ENCODE measurements at places on chromosomes 4 and X. TPM values are rescaled to one million over a fixed set of nuclear protein-coding genes. Genes with fewer than 3 reads are reported as not detected.

Gene ADGRG4
- not detected for total RNA-seq

Gene PPP1R3F
- 3.0 TPM for total RNA-seq

Gene ASMT
- total RNA-seq, result 0.20 TPM

Gene HTR2C
- total RNA-seq, result not detected

Gene GJB1
- 0.30 TPM for total RNA-seq

Gene PPAT
- total RNA-seq, result 14.2 TPM

Gene ARX
- 0.10 TPM for total RNA-seq

Gene TMPRSS11D
- total RNA-seq, result 0.79 TPM

Gene CT45A10
- total RNA-seq, result not detected

Gene NIPAL1
- 9.5 TPM for total RNA-seq

Gene TMEM35A
- total RNA-seq, result 0.79 TPM

Gene ATP6AP2
- 72.8 TPM for total RNA-seq

Gene NPY1R
- 5.6 TPM for total RNA-seq

Gene TENM3
- 10.2 TPM for total RNA-seq

Gene NOCT
- total RNA-seq, result 13.5 TPM

Gene OCRL
- 14.8 TPM for total RNA-seq

Gene FGB
- total RNA-seq, result not detected

Gene IL1RAPL2
- total RNA-seq, result 1.8 TPM

Gene DSPP
- not detected for total RNA-seq

Gene ARAP2
- 48.6 TPM for total RNA-seq

Gene PCDH7
- 42.6 TPM for total RNA-seq

Gene MAGEB2
- total RNA-seq, result not detected

Gene MAP3K15
- 0.49 TPM for total RNA-seq

Gene RASGEF1B
- total RNA-seq, result 61.7 TPM

Gene GABRA4
- total RNA-seq, result 0.49 TPM

Gene FAM9C
- not detected for total RNA-seq

Gene SH2D1A
- 0.59 TPM for total RNA-seq

Gene ESX1
- total RNA-seq, result not detected

Gene CXorf49
- total RNA-seq, result not detected

Gene PAGE5
- not detected for total RNA-seq

Gene NUDT10
- total RNA-seq, result 2.3 TPM

Gene TLR10
- total RNA-seq, result 0.59 TPM

Gene CFP
- 2.5 TPM for total RNA-seq

Gene PRIMPOL
- total RNA-seq, result 28.3 TPM

Gene TLR2
- total RNA-seq, result 10.2 TPM

Gene MAGEA9B
- total RNA-seq, result not detected

Gene PRKX
- 15.3 TPM for total RNA-seq

Gene SLITRK4
- total RNA-seq, result 1.6 TPM

Gene VEGFC
- 5.9 TPM for total RNA-seq

Gene MYOZ2
- total RNA-seq, result 21.2 TPM

Gene IL2
- total RNA-seq, result not detected

Gene SLC4A4
- 4.4 TPM for total RNA-seq

Gene BRS3
- total RNA-seq, result not detected

Gene PDLIM3
- total RNA-seq, result 52.5 TPM

Gene RBMX
- 169 TPM for total RNA-seq
